ENCODE measurements at places on chromosomes 7 and 10.

GRCh38 chr10:130412317-130412716 lies 276.1 kb downstream of the GLRX3 start:
- no peak for DNase-seq

DNA sequence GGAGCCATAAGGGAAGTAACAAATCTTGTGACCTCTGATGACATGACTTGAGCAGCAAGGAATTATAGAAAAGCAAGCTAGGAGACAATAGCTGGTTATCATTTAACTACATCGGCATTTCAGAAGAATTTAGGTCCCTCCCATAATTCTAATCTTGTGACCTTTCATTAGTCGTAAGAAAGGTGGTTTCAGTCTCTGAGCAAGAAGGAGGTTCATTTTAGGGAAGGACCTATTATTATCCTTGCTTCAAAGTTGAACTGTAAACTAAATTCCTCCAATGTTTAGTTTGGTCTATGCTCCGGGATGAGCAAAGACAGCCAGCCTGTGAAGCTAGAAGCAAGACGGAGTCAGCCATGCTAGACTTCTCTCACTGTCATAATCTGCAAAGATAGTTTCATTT lies 159.6 kb downstream of the SLC16A9 start:
- no peak for DNase-seq

GRCh38 chr10:30866896-30867295 lies 164.8 kb downstream of the ZNF438 start:
- DNase-seq: no peak

DNA sequence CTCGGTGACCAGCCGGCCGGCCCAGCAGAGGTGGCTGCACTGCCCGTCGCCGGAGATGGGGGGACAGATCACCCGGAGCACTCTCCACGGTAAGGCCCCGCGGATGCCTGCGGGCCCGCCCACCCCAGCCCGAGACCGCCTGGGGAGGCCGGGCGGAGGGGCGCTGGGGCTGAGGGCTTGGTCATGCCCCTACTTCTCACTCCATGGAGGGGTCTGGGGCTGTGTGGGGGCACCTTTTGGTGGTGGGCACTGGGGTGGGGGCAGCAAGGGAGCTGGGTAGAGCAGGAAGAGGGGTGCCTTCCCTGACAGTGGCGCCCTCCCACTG lies 61.8 kb downstream of the NEURL1 start:
- no peak for DNase-seq

- no peak for DNase-seq
These were observed 1187.2 kb downstream of the XPNPEP1 start for GRCh38 chr10:108736111-108736510.

- DNase-seq: no peak
These were observed 171.8 kb upstream of the AHR start for GRCh38 chr7:17126413-17127268.

DNA sequence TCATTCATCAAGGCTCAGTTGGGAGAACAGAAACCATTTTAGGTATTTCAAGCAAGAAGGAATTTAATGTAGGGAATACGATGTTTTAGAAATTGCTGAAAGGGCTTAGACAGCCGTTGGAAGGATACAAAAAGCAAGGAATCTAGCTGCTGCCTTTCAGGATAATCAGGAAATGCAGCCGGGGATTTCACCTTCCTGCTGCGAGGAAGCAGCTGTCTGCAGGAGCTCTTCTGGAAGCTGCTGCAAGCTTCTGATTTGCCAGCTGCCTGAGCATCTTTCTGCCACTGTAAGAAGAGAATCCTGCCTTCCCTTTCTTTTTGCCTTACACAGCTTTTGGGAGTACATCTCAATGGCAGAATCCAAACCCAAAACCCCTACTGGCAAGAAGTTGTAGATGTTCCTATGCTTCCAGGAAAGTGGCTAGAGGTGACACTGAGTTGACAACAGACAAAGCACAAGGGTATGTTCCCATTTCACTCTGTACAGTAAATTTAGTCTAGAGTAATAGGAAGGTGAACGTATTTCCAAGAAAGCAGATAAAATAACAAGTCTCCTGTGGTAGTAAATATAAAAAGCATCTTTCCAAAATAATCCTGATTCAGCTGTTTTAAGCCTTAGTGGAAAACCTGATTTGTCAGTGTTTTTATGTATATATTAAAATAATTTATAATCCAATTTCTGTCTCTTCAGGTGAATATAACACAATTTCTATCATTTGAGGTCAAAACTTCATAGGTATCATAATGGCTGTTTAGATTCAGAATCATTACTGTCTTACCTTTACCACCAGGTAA lies 148.4 kb upstream of the LRGUK start:
- DNase-seq: no peak

DNA sequence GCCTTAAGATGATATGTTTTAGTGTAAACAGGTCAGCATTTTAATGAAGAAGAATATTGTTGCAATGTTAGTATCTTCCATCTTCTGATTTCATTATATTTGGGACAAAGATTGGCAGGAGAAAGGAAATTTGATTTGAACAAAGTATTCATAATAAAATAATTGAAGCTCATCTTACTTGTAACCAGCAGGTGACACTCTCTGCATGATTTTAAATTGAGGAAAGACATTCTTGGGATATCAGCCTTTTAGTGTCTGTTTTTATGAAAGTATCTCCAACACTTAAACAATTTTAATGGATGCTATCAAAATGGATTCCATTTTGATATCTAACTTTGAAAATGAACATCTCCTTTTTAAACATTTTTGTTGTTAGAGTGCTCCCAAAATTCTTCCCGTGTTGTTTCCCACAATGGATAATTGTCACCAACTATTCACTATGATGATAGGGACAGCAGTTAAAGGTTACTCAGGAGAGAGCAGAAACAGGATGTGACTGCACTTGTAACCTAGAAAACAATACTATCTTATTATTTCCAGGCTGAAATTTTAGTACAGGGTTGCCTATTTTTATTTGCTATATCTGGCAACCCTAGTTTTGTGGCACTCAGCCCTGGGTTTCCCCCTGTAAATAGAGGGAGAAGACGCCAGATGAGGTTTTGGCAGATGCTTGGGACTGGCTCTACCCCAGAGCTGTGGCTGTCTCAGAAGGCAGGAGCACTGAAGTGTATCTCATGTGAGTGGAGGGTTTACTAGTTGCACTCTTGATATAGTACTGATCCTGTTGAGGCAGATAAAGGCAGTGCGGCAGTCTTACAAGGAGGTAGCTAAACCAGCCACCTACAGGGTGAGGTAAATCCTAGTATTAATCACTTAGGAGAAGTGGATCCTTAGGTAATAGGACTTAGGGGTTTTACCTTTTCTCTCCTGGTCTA lies 31.0 kb upstream of the ABCB4 start:
- no peak for DNase-seq

GRCh38 chr7:109322833-109323232 lies 753.2 kb downstream of the DNAJB9 start:
- no peak for DNase-seq

- DNase-seq: no peak
These were observed 364.8 kb downstream of the SFMBT2 start for GRCh38 chr10:7045891-7046599.

DNA sequence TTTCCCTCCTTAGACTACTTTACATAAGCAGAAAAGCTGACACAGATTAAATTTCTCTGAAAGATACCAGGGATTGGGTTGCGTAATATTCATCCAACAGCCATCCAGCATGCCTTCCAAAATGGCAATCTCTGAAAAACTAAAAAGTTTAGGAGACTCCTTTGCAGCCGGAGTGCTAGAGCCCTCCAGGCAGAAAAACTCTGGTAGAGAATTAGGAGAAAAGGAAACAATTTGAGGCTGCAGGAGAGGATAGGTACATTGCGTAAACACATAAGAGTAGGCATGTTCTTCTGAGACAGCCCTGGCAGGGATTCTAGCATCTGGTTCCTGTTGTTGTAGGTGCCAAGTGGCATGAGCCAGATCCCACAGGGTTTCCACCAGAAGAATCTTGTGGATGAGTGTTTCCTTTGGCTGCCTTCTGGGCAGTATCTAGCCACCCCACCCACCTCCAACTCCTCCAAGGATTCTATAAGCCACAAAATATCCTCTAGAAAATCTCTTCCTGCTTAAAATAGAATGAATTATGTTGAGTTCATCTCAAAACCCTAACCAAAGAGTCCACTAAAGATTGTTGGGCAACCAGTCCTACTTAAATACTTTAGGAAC lies 402.4 kb downstream of the HGF start:
- DNase-seq: no peak

DNA sequence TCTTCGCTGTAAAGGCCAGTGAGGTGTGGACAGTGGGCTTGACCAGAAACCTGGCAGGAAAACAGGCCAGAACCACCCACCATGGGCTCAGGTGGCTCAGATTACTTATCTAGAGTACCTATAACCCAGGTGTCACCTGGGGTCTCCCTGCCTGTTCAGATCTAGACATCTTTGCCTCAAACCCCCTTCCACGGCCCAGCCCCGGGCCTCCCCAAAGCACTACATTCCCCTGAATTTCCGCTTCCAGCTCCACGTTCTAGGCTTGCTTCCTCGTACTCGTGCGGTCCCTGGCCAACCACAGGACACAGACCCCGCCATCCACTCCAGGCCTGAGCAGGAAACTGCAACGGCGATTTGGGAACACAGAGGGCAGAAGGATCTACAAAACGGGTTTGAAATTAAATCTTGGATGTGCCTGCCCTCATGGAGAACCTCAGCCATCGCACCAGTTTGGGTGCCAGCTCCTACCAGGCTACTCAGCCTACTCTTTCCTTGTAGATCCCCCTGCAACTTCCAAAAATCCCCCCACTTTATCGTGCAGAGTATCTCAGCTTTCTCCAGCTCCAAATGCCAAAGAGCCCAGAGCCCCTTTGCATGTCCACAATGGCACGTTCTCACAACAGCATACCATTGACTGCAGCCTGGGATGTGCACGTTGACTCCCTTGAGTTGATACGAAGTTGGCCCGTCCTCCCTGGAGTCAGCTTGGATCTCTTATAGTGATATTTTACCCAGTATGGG lies 62.7 kb upstream of the CACUL1 start:
- no peak for DNase-seq

GRCh38 chr7:87154166-87154565 lies 1.9 kb downstream of the DMTF1 start:
- DNase-seq: no peak

DNA sequence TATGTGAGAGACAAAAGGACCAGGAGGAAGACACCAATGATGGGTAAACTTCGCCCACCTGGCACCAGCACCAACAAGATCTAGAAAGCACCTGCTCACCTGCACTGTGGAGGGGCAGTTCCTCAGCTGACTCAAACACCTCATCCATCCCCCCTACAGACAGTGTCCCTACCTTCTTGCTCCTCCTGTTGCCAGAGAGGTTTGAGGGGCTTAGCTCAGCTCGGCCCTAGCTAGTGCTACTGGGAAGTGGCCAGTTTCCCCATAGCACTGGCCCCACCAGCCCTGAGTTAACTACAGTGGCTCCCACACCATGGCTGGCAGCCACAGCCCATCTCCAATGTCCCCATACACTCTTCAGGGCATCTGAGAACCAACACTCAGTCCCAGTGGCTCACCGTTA lies 70.8 kb downstream of the GRID1 start:
- DNase-seq: no peak

- DNase-seq: no peak
These were observed 121.6 kb downstream of the C10orf105 start for GRCh38 chr10:71597821-71598498.

- no peak for DNase-seq
These were observed 1.9 kb upstream of the PGAM2 start for GRCh38 chr7:44067064-44067951.

- DNase-seq: no peak
These were observed 15.8 kb downstream of the PLEKHA1 start for GRCh38 chr10:122390271-122390670.

DNA sequence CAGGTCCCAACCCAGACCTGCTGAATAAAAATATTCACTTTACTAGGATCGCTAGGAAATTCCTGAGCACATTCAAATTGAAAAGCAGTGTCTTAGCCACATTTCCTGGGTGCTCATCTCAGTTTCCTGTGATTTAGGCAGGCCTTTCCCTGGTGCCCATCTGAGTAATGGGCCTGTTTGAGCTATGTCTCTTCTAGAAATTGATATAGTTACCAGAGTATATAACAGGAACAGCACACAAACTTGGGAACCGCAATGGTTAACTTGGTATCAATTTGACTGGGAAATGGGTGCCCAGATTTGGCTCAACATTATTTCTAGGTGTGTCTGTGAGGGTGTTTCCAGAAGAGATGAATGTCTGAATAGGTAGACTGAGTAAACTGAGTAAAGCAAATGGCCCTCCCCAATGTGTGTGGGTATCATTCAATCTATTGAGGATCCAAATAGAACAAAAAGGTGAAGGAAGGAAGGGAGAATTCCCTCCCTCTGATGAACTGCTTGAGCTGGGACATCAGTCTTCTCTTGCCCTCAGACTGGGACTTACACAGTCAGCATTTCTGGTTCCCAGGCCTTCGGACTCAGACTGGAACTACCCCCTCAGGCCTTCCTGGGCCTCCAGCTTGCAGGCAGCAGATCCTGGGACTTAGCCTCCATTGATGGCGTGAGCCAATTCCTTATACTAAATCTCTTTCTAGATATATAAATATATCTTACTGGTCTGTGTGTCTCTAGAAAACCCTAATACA lies 99.1 kb downstream of the CCDC71L start:
- no peak for DNase-seq

DNA sequence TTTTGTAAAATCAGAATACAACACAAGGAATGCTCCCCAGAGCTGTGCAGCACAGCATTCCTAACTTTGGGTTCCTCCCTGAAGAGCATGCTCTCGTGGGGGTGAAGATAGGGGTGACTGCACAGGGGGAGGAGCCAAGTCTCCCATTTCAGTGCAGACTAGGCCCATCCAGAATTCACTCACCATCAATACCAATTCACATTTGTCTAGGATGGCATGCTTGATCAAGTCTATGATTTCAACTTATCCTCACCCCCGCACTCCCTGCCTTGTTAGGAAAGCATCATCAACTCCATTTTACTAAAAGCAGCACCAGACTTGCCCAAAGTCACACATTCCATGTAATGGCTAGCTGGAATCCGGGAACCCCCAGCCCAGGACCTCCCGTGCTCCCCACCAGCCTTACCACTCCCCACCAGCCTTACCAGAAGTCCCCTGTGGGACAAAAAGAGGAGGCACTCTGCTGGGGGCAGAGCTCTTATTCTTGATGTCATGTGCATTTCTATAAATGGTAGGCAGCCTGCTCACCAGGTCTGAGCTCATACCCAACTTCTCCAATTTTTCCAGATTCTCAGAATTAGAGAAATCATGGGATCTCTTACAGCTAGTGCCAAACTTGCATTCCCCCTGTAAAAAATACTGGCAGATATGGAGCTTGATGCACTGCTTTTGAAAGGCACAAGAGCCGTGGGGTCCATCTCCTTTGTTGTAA lies 6.2 kb downstream of the PARP12 start:
- DNase-seq: no peak

DNA sequence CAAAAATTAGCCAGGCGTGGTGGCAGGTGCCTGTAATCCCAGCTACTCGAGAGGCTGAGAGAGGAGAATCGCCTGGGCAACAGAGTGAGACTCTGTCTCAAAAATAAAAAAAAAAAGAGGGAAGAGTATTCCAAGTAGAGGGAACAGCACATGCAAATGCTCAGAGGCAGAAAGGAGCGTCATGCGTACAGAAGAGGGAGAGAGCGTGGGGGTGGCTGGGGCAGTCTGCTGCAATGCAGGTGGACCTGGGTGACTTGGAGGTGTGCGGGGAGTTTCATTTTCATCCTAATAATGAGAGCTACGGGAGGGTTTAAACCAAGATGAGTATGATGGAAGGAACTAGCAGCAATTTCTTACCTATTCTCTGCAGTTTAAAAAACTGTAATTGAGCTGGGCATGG lies 28.8 kb downstream of the CLIP2 start:
- no peak for DNase-seq

GRCh38 chr7:23787272-23787671 lies 77.3 kb downstream of the STK31 start:
- DNase-seq: no peak

All from T-cell (primary cell).